Spinal cord (tissue), 10 donors: ENCODE measurements at places on chromosomes 3 and 15. TPM values are rescaled to one million over a fixed set of nuclear protein-coding genes. Genes with fewer than 3 reads are reported as not detected.

DNA sequence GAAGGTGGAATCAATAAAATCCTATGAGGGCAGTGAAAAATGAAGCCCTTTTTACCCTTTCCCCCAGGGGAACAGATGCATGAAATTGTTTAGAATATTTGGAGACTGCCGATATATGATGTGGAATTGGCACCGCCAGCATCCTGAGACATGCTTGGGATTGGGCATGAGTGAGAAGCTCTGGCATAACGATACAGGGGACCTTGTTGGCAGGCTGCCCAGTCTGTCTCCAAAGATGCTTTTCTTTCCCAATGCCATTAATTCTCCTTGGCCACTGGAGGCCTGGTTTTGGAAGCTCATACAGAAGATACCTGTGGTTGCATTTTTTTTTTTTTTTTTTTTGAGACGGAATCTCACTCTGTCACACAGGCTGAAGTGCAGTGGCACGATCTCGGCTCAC, 800.6 kb upstream of the LMCD1 start:
- H3K27me3 ChIP-seq, result no peaks in the 10 kb centered on the region
- no peak overlapping the region for H3K27ac ChIP-seq
- no peaks in the 10 kb centered on the region for H3K36me3 ChIP-seq
- no peaks in the 10 kb centered on the region for H3K4me1 ChIP-seq
- H3K4me3 ChIP-seq, result no peak overlapping the region

Gene GREM1
- total RNA-seq, result 0.50 TPM

- no peaks in the 10 kb centered on the region for H3K27me3 ChIP-seq
- no peak overlapping the region for H3K4me3 ChIP-seq
- H3K27ac ChIP-seq, result no peak overlapping the region
- H3K4me1 ChIP-seq, result peaks cover 3% of the 10 kb centered on the region
Observed at GRCh38 chr3:3739330-3740060, 59.7 kb upstream of the LRRN1 start.

- H3K4me1 ChIP-seq, result peaks cover 3% of the 10 kb centered on the region
- DNase-seq, result no peak
- no peak overlapping the region for H3K27ac ChIP-seq
- H3K27me3 ChIP-seq, result no peaks in the 10 kb centered on the region
Observed at GRCh38 chr3:5002174-5002870, 23.1 kb downstream of the BHLHE40 start.
